Urinary bladder (tissue), 4 donors: ENCODE measurements at places on chromosomes 1 and 21. TPM values are rescaled to one million over a fixed set of nuclear protein-coding genes. Genes with fewer than 3 reads are reported as not detected.

DNA sequence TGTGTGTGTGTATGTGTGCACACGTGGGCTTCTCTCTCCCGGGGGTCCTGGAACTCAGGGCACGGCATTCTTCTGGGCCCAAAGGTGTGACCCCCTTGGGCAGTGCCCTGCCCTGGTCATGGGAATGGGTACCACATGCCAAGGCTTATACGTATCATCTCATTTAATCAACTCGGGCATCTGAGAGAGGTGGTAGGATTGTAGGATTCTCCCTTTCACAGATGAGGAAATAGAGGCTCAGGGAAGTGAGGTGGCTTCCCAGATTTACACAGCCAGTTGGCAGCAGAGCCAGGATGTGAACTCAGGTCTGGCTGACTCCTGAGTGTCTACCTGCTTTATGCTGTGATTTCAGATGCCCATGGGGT is 15.2 kb downstream of the MYOM3 start:
- no peak for DNase-seq

DNA sequence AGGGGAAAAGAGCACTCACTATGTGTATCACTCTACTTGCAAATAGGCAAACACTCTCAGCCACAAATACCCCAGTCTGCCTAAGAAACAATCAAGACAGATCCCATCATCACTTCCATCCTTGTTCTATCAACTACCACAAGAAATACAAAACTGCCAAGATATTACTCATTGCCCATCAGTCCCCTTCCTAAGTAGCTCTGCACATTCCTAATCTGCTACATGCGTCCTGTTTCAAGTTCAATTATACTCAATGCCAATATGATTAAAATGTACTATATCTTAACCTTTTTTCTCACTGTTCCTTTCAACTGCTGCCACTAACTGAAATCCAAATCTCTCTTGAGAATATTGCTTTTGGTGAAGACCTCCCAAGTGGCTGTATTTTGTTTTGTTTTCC is 1688.4 kb downstream of the PLA2G4A start:
- no peak for DNase-seq

DNA sequence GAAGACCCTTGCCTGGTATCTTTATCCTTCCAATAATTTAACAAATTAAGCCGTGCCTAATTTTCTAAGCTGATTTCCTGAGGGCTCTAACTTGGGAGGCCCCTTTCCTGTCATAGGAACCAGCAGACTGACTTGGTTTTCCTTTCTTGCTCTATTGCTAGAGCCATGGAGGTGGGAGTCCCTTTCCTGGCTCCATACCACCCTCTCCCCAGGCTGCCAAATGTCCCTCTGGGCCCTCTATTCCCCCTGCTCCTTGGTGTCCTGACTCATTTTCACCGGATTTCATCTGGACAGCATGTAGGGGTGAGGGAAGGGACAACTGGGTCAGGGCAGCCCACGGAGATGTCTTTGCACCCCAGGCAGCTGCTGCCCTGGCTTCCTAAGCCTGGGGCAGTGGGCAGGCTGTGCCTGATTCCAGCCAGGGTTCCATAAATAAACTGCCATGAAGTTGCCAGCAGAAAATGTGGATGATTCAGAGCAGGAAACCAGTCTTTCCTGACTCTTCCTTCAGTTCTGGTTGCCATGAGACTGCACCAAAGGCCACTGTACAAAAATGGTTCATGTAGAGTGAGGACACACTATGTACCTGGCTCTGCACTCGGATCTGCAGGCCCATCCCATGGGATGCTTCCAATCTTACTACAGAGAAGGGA is 38.0 kb upstream of the SERBP1 start:
- DNase-seq: no peak

- DNase-seq: no peak
These were observed 6.1 kb downstream of the LDLRAP1 start for GRCh38 chr1:25549273-25550154.

DNA sequence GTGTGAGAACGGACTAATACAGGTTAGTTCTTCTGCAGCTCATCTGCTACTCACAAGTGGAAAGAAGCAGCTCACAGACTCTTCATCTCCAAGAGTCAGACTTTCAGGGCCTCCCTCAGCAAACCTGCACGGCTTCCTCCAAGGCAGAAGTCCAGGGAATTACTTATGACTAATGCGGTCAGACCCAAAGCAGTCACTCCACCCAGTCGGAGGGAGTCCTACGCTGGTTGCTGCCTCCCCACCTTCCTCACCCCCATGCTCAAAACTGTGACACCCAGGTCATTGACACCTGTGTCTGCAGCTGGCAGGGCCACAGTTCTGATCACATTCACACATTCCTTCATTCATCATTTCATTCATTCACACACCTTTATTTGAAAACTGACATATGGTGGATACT is 38.4 kb upstream of the PRDM2 start:
- no peak for DNase-seq

DNA sequence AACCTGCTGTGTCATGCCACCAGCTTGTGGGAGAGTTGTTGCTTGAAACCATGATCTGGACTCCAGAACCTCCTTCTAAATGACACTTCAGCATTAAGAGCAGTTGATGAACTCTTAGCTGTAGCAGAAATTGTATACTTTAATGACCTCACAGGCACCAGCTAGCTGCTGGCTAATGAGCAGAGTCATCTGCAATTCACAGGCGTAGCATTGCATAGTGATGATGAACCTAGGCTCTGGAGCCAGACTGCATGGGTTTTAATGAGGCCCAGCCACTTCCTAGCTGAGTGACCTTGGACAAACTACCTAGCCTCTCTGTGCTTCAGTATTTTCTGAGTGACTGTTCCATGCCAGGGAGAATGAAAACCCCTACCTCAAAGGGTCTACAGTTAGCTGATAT is 407.1 kb downstream of the LMO4 start:
- DNase-seq: no peak

- no peak for DNase-seq
These were observed 670.7 kb upstream of the CXADR start for GRCh38 chr21:16841975-16842695.

ASAP3 gene
- total RNA-seq: 44.3 TPM

LCE1D gene
- not detected for total RNA-seq

ACTL8 gene
- not detected for total RNA-seq

GRCh38 chr1:75129983-75130789 is 4.0 kb upstream of the LHX8 start:
- DNase-seq: no peak

KCND3 gene
- 5.4 TPM for total RNA-seq

GRCh38 chr1:29703596-29704370 is 467.5 kb downstream of the PTPRU start:
- DNase-seq: no peak

GRCh38 chr21:45227735-45228134 is 60.0 kb downstream of the POFUT2 start:
- DNase-seq: no peak

- no peak for DNase-seq
These were observed 19.1 kb downstream of the OLFML3 start for GRCh38 chr1:113998361-113998760.

DNA sequence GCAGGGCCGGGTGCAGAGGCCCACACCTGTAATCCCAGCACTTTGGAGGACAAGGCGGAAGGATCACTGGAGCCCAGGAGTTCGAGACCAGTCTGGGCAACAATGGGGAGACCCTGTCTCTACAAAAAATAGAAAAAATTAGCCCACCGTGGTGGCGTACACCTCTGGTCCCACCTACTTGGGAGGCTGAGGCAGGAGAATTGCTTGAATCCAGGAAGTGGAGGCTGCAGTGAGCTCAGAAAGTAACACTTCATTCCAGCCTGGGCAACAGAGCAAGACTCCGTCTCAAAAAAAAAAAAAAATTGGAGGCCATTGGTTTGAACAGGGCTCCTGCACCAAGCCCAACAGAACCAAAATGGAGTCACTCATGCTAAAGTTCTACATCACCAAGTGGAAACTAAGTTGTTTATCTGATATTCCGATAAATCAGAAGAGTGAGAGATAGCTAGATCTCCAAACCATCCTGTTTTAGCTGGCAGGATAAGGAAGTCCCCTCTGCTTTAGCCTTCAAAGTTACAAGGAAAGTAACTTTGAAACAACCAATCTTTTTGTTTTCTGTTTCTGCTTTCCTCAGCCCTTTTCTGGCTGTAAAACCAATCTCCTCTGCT is 766 bp upstream of the LSM10 start:
- no peak for DNase-seq

RPS6KA1 gene
- 8.9 TPM for total RNA-seq

DNA sequence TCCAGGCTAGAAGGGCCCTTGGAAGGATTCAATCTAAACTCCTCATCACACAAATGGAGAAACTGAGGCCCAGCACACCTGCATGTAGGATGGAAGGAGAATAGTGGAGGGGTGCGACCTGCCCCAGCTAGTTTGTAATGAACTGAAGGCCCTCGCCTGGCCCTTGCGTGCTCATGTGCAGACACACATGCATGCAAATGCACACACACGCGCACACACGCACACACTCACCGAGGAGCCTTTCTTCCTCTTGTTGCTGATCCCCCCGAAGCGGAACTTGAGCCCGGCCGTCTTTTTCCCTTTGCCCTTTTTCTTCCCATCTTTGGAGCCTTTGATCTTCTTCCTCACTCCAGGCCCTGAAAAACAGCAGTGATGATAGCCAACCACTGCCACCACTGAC is 27.9 kb downstream of the CHD5 start:
- no peak for DNase-seq

DNA sequence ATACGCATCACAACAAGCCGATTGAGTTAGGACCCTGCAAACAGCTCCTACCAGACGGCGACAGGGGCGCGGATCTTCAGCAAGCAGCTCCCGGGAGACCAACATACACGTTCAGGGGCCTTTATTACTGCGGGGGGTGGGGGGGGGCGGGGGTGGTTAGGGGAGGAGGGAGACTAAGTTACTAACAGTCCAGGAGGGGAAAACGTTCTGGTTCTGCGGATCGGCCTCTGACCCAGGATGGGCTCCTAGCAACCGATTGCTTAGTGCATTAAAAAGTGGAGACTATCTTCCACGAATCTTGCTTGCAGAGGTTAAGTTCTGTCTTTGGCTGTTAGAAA is 162.0 kb downstream of the RUNX1 start:
- DNase-seq: no peak

BCAN gene
- 0.48 TPM for total RNA-seq

- DNase-seq: no peak
These were observed 407.9 kb upstream of the PKN2 start for GRCh38 chr1:88276163-88276562.
